Stimulated activated CD4-positive, alpha-beta T cell treated with anti-CD3 and anti-CD28 coated beads, Interleukin-1b, Interleukin-23, amount 100 ng/mL, for 1 hour (primary cell): ENCODE measurements at places on chromosomes 1 and 21.

DNA sequence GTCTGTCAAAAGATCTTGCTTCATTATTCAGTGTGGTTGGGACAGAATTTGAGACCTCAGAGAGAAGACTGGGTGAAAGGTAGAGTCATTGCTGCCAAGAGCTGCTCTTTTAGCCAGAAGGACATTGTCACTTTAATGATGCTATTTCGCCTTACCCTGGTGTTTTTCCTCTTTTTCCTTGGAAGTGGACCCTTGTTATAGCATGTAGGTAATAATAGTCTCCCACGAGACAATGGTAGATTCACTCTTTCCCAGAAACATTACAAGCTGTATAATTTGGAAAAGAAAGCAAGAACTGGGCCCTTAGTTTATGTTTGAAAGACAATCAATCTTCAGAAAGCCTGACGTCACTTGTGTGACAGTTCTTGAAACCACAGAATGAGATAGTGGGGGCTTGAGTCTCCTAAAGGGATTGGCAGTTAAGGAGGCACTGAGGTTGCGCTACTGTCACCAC lies 3.8 kb downstream of the SERTAD4 start:
- DNase-seq = no peak

DNA sequence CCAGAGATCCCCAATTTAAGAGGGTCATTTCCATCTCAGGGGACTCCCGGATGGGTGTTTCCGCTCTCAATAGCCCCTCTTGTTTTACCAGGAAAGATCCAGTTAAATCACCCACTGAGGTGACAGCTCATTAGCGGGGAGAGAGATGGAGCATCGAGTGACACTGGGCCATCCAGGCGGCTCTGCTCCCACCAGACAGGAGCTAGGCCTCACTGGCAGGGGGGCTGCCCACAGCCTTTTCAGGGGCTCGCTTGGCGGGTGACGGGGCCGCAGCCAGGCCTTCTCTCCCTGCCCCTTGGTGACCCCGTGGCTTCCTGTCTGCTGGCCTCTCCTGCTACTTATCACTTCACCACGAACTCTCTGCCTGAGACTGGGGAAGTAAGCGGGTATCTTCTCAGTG lies 26.7 kb upstream of the SPSB1 start:
- DNase-seq = no peak

- no peak for DNase-seq
These were observed 45.2 kb downstream of the EPRS1 start for GRCh38 chr1:220001095-220001501.

- no peak for DNase-seq
These were observed 68.3 kb downstream of the CHIA start for GRCh38 chr1:111358964-111359363.

- DNase-seq = no peak
These were observed 119.1 kb upstream of the C1orf174 start for GRCh38 chr1:4019147-4019521.

DNA sequence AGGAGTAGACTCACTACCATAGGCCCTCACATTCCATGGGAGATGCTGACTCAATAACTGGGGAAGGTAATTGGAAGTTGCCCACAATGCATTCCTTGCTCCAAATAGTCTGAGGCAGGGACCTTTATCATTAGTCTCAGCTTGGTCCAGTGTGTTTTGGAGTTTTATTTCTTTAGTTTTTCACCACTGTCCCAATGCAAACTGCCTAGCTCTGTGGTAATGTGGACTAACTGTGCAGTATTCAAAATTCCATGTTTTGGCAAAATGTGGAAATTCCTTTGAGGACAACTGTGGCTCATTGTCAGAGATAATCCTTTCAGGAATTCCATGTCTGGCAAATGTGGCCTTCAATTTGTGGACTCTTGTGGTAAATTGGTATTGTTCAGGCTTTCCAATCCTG lies 78.1 kb upstream of the PAPPA2 start:
- DNase-seq = no peak

- no peak for DNase-seq
These were observed 19.0 kb upstream of the PIGV start for GRCh38 chr1:26768755-26769154.

DNA sequence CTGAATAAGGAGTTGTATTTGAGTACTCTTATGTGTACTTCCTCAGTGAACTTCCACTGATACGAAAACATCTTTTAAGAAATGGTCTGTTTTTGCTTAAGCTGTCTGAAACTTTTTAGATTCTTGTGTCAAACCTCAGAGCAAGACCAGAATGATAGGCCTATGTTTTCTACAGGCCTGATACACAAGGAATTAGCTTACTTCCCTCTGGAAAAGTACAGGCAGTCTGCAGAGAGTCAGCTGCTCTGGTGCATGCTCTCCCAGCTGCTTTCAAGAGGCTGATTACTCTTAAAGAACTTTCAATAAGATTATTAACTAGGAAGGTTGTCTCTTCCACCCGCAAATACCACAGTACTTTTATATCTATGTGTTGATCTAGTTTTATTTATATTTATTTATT lies 9.5 kb downstream of the SNX27 start:
- no peak for DNase-seq

DNA sequence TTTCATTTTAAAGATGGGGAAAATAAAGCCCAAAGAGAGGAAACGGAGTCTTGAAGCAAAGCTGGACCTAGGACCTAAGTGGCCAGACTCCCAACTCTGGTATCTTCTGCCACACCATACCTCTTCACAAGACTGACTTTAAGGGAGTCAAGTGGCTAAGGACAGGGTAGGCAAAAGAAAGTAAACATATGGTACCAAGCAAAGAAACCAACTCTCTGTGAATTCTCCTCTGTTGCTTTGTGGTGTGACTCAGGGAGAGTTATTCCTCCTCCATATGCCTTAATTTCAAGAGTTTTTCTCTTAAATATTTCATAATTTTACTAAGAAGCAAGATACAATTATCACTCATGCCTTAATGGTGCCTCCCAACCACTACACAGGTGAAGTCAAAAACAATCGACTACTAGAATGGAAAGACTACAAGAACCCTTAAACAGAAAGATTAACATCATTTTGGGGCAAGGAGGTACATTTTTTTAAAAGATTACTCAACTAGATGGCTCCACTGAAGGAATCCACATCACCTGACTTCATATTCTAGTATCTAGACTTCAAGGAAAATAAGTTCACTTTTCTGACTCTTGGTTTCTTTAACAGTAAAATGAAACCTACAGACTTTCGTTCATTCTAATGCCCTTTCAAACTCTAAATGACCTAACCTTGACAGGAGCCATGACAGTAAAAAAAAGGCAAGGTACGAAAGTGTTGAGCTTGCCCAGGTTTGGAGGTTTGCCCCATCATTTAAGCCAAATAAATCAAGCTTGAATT lies 44.2 kb downstream of the LUZP1 start:
- DNase-seq = no peak

DNA sequence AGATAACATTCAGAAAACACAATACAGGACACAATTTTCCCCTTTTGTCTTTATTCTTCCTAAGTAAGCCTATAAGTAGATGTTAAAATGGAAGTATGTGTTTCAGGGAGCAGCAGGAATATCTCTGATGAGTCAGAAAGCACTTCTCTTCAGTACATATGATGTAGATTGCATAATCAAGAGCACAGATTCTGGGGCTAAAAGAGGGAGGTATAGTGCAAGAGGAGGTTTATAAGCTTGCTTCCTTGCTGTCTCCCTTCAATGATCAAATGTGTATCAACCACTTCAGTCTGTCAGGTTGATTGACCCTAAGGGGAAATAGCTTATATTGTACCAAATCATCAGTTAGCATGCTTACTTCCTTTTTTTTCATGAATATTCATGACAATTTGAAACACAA lies 822.8 kb downstream of the BRINP3 start:
- no peak for DNase-seq

DNA sequence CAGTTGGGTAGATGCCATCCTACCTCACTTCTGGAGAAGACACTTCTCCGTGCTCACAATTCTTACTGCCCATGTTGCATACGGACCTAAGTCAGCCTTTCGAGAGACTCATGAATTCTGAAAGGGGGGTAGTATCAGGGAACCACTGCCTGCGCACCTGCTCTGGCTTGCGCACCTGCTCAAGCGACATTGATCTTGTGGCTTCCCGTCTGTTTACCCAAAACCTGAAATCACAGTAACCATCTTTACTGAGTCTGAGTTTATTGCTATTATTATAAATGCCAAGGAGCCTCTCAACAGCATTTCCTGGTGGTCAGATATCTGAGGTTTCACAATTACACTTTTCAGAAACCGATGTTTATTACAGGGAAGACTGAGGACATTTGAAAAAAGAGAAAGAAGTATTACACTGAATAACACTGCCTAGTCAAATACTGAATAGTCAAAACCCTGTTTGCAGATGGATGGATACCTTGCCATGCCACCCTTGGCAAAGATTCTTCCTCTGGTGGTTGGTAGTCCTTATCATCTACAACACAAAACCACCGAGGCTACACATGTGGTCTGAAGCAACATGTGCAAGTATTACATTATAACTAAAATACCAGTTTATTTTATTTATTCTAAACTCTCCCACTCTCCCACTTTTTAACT lies 208.7 kb downstream of the SIPA1L2 start:
- DNase-seq = no peak

DNA sequence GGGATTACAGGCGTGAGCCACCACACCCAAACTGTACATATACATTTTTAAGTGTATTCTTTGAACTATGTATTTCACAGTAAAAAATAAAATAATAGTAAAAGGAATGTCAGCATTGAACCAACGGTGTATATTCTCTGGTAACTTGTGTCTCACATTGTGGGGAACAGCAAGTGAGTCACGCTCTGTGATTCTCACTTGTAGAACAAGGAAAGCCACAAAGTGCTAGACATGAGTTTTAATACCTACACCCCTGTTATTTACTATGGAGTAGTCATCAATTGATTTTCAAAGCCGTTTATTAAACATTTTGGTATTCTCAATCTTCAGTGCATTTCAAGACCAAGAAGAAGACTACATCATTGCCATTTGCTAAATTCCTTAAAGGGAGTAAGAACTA lies 197.2 kb downstream of the GPATCH2 start:
- DNase-seq = no peak

GRCh38 chr21:15259824-15260223 lies 195.0 kb upstream of the NRIP1 start:
- DNase-seq = no peak

DNA sequence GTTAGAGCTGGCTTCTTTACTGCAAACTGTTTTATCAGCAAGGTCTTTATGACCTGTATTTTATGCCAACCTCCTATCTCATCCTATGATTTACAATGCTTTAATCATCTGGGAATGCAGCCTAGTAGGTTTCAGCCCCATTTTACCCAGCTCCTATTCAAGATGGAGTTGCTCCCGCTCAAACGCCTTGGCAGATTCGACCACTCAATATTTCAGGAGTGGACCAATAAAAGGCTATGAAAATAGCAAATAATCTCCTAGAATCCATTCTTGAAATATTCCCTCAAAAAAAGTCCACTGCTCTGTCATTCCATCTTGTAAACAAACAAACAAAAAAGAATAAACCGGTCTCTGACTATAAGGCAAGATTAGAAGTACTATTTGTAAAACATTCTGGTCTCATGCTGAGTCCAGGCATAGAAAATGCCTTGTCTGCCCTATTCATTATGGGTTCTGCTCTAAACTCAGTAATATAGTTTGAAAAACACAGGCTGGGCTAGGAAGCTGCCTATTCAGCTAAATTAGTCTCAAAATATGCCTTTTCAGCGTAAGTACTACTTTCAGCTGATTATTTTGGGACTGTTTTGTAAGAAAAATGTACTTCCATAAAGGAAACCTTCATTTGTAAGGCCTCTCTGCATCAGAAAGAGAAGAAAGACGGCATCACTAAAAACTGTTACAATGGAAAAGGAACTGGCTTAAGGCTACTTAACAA lies 53.0 kb downstream of the TBX19 start:
- no peak for DNase-seq

DNA sequence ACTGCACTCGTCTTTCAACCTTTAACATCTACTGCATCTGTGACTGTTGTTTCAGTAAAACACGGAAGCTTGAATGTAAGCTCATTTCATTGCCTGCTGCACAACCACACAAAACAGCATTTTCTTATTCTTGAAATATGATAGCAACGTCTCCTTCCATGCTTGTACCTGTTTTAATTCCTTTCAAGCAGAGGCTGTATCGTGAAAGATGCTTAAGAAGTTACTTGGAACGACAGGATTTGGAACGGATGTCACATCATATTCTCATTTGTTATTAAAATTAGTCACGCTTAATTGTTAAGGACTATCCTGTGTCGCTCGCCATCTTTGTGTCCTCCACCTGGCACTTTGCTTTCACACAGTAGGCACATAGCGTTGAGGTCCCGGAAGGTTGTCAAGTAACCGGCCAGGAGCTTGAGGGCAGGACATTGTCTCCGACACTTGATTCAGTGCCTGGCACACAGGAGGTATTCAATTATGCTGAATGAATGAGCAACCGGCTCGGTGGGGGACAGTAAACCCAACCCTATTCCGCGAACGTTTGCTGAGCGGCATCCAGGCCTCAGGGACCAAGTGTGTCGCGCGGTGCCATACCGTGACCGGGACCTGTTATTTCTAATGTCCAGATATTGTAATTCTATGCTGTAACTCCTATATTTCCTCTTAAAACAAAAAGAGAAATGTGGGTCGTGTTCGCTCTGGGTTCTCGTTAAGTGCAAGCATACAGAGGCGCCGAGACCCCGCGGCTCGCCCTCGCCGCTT lies 499 bp upstream of the SH3GLB1 start:
- DNase-seq = no peak

GRCh38 chr1:226737819-226738420 lies 1.2 kb downstream of the ITPKB start:
- DNase-seq = peak; percentile 24

GRCh38 chr1:60033066-60033465 lies 40.5 kb downstream of the C1orf87 start:
- no peak for DNase-seq

GRCh38 chr1:20229171-20229570 lies 42.9 kb upstream of the PLA2G2C start:
- no peak for DNase-seq

DNA sequence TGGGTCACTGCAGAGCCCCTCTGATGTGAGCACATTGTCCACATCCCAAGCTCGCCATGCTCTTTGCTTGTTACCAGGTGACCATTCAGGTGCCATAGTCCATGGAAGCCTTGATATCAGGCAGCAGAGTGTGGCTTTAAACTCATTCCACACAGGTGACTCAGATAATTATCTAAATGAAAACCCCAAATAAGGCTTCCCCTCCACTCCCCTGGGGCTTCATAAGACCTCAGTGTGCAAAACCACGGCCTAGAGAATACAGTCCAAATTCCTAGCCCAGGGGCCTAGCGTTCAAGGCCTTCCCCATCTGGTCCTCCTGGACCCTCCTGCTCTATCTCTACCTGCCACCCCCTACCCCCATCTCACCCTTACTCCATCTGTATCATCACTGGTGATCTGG lies 97.1 kb downstream of the ARHGEF10L start:
- DNase-seq = no peak

- DNase-seq = no peak
These were observed 144.7 kb downstream of the NEGR1 start for GRCh38 chr1:72137656-72138055.
